DMS 273 treated with DMSO at 0.1 percent for 48 hours (cell line): ENCODE measurements at places on chromosomes 12 and 14.

DNA sequence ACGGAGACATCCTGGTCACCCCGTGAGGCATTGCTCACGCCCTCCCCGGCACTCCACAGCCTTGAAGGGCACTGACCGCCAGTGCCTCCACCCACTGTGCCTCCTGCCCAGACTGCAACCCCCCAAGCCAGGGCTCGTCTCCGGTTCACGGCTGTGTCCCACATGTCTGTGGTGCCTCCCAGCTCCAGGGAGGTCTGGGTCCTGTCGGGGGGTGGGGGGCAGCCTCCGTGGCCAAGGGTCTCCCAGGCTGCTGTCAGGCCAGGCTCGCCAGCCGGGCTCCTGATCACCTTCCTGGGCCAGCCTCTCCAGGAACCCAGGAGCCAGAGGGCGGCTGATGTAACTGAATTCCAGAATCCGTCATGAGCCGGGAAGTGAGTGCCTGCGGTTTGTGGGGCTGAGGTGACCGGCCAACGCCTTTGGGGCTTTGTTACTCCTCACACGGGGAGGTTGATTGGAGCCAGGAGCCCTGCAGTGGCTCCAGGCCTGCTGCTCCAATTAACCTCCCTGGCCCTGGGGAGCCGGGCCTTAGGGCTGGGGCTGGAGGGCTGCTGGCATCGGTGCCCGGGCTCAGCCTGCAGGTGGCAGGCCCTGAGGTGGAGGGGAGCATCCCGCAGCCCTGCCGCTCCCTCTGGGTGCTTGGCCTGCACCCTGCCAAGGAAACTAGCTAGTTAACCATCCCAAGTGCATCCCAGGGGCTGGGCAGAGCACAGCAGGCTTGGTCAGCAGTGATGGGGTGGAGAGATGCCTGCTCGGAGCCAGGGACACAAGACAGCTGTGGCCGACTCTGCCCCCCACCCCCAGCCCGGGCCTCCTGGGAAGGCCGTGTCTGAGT, 36.4 kb upstream of the FBRSL1 start:
- no peak for DNase-seq

GRCh38 chr14:28412077-28412476, 354.5 kb upstream of the FOXG1 start:
- DNase-seq, result no peak

DNA sequence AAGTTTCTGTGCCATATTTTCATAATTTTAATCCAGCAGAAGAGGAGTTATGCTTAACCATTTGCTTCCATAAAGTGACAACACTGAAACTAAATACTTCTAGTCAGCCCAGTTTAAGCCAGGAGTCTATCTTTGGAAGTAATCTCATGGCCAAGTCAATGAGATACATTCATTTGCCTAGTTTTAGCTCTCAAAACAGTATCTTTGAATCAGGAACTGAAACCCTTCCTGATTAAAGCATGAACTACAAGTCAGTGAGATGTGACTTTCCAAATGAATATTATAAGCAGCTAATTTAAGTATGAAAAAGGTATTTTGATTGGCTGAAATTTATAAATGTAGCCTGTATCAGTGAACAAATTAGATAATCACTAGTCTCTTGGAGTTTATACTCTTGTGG, 491.5 kb downstream of the SLC6A15 start:
- no peak for DNase-seq

DNA sequence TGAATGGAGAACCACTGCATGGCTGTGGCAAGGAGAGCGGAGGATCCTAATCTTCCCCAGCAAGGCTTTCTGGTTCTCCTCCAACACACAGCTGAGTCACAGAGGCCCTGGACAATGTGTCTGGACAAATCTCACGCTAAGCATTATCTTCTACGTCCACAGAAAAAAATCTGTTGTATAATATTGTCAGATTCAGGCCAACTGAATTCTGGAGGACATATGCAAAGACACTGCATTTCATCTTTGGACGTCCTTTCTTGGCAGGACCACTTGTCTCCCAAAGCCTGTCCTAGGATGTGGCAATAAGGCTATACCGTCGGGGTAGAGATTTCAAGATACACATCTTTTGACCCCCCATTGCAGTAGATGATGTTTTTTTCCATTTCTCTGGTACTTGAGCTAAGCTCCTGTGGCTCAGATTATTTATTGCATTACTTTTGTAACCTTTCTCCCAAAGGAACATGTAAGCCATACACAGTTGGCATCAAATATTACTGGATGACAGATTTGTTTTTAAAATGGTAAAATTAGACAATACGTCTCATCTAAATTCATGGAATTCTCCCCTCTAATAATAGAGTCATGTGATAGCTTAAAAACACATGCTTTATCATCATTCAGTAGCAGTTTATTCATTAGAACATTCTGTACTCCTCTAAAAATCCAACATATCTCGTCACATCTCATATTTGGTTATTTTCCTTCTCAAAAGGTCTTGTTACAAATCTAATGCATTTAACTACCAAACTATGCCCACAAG, 19.4 kb downstream of the LMO3 start:
- no peak for DNase-seq

DNA sequence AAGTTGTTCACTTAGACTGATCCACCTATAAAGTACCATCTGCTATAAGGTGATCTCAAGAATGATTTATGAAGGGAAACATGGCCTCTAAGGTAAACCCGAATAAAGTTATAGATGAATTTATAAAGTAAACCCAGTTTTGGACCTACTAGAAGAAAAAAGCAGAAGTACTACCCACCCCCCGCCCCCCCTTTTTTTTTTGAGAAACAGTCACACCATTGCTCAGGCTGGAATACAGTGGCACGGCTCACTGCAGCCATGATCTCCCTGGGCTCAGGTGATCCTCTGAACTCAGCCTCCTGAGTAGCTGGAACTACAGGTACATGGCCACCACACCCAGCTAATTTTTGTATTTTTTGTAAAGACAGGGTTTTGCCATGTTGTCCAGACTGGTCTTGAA, 3.9 kb downstream of the ENTPD5 start:
- no peak for DNase-seq

- DNase-seq, result no peak
Measured at GRCh38 chr14:106442857-106443256, 916.5 kb downstream of the TMEM121 start.

- DNase-seq, result peak; percentile 40
Measured at GRCh38 chr14:50399251-50400032, 2.8 kb upstream of the CDKL1 start.

- no peak for DNase-seq
Measured at GRCh38 chr12:6154730-6155459, 30.4 kb upstream of the VWF start.

DNA sequence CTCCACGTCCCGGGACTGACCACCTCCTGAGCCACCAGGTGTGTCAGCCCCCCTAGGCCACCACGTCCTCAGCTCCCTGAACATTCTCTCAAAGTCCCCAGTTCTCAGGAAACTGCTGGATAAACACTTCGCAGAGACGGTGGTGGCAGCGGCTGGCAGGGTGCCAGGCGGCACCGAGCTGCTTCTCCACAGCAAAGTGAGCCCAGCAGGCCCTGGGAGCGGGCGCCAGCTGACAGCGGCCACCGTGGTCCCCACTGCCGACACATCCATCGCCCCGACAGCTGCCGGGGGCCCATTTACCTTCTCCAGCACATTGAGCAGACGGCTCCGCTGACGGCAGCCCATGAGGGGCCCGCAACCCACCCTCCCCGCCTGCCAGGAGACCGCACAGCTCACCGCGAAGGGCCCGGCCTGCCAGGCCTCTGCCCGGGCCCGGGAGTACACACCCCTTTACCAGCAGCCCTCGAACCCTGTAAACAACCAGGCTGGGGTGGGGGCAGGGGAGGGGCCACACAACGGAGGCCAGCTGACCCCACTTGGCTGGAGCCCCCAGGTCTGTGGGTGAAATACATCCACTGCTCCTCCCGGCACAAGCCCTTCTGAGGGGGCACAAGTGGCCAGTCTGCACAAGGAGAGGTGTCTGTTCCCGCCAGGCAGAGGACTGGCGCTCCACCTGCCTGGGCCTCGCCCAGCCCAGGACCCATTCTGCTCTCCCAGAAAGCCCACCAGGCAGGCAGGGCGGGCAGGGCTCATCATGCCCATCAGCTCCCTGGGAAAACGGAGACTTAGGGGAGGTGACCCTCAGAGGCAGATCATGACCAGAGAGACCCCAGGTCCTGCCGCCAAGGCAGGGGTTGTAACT, 10.5 kb downstream of the AKT1 start:
- DNase-seq, result no peak

DNA sequence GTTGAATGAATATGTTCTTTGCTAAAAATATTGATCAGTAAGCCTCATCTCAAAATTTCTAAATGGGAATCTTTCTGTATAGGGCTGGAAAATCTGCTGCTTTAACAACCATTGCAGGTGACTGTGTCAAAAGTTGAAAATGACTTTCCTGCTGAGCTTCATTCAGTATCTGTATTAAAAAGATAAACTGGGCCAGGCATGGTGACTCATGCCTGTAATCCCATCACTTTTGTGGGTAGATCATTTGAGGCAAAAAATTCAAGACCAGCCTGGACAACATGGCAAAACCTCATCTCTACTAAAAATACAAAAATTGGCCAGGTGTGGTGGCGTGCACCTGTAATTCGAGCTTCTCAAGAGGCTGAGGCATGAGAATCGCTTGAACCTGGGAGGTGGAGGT, 213.7 kb upstream of the SYT10 start:
- no peak for DNase-seq

- no peak for DNase-seq
Measured at GRCh38 chr12:10363658-10363913, 26.3 kb downstream of the KLRK1 start.

DNA sequence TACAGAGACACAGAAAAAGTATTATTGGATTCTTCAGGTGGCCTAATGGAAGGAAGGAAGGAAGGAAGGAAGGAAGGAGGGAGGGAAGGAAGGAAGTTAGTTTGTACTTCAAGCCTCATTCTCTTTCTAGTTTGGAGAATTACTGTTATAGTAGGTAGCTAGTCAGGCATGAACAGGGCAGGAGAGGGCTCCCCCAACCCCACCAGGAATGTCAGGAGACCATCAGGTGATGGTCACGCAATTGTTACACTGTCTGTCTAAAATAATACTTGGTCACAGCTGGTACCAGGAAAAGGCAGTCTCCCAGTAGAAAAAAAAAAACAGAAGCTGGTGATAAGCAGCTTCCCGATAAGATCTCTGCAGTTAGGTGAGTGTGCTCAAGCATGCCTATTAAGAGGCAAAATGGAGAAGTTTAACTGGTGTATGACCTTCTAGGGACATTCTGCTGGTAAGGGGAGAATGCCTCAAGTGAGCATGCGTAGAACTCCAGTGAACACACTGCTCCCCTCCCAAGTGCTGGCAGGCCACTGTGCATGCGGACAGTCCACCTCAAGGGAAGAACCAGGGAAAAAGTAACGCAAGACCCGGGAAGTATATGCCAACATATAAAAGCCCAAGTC, 358.4 kb upstream of the SOX5 start:
- no peak for DNase-seq

GRCh38 chr14:26104717-26105116, 493.1 kb downstream of the NOVA1 start:
- DNase-seq, result no peak

GRCh38 chr12:53500142-53500775, 824 bp upstream of the TARBP2 start:
- DNase-seq, result no peak
